Epithelial cell of alveolus of lung (primary cell): ENCODE measurements at places on chromosomes 6 and 20. TPM values are rescaled to one million over a fixed set of nuclear protein-coding genes. Genes with fewer than 3 reads are reported as not detected.

Gene ENPP5
- total RNA-seq: 0.56 and 1.0 TPM in 2 replicates

Gene SLC17A3
- not detected in 2 replicates for total RNA-seq

Gene QKI
- 126 and 151 TPM in 2 replicates for total RNA-seq

Gene OR5V1
- total RNA-seq: not detected in 2 replicates

Gene SALL4
- total RNA-seq: 3.2 and 3.4 TPM in 2 replicates

Gene PI16
- under 0.01 TPM in 1 of 2 replicates, not detected in the other for total RNA-seq

Gene GRIK2
- 0.65 and 2.6 TPM in 2 replicates for total RNA-seq

Gene SH3BGRL2
- 8.0 and 8.1 TPM in 2 replicates for total RNA-seq

Gene SS18L1
- 4.8 and 11.9 TPM in 2 replicates for total RNA-seq

Gene RAB44
- 0.13 and 0.40 TPM in 2 replicates for total RNA-seq

Gene LAMA4
- 88.0 and 124 TPM in 2 replicates for total RNA-seq
